ENCODE measurements at places on chromosomes 12 and 14. TPM values are rescaled to one million over a fixed set of nuclear protein-coding genes. Genes with fewer than 3 reads are reported as not detected.
A peak's percentile ranks its signal among the peaks of the same experiment; 100 is the strongest.

- H3K4me1 ChIP-seq: no peaks in the 10 kb centered on the region
- H3K27ac ChIP-seq: no peak overlapping the region
- no peak overlapping the region for H3K4me3 ChIP-seq
- no peaks in the 10 kb centered on the region for H3K36me3 ChIP-seq
- no peak for DNase-seq
- H3K27me3 ChIP-seq: no peaks in the 10 kb centered on the region
Measured at GRCh38 chr12:80581783-80582182, 125.7 kb upstream of the MYF6 start.

GRCh38 chr14:52790011-52790755 is 1.2 kb downstream of the GNPNAT1 start:
- H3K4me1 ChIP-seq: peaks cover 4% of the 10 kb centered on the region
- peaks cover 11% of the 10 kb centered on the region for H3K36me3 ChIP-seq
- no peak overlapping the region for H3K27ac ChIP-seq
- H3K4me3 ChIP-seq: peak overlapping the region; percentile 94
- no peak for DNase-seq
- no peaks in the 10 kb centered on the region for H3K27me3 ChIP-seq

DNA sequence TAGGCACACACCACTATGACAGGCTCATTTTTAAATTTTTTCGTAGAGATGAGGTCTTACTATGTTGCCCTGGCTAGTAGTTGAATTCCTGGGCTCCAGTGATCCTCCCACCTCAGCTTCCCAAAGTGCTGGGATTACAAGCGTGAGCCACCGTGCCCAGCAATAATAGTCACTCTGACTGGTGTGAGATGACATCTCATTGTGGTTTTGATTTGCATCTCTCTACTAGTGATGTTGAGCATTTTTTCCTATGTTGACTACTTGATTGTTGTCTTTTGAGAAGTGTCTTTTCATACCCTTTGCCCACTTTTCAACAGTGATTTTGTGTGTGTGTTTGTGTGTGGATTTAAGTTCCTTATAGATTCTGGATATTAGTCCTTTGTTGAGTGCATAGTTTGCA is 26.3 kb downstream of the ATP2A2 start:
- DNase-seq: no peak
- no peak overlapping the region for H3K4me3 ChIP-seq
- no peak overlapping the region for H3K27ac ChIP-seq
- H3K36me3 ChIP-seq: peaks cover 66% of the 10 kb centered on the region

DNA sequence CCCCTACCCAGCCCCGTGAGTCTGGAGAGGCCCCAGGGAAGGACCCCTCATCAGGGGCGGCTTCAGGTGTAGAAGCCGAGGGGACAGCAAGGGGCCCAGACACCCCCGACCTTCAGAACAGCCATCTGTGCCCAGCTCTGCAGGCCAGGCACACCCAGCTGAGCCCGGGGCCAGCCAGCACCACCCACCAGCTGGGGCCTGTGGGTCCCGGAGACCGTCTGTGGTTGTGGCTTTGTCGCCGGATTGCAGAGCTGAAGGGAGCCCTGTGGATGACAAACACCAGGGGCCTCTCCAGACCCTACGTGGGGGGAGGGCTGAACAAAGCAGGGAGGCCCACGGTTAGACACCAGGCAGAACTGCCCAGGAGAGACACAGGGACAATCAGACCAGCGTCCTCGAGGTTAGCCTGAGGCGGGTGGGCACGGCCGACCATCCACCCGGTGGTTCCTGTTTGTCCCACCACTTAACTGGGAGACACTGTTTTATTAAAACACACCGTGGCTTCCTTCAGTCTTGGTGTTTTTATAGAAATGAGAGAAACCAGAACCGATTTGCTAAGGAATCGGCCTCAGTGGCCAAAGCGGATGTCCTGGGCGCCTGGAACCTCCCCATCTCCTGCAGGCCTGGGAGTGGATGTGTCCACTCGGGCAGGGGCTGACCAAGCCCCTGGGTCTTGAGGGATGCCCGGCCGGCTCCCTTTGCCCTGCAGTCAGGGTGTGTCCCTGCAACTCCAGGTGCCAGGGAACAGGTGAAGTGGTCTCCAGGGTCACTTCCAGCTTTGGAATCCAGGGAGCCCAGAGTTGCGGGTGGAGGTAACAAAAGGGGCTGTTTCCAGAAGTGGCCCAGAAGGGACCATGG is 10.0 kb downstream of the C14orf180 start:
- H3K27ac ChIP-seq: no peak overlapping the region
- no peaks in the 10 kb centered on the region for H3K4me1 ChIP-seq
- H3K36me3 ChIP-seq: no peaks in the 10 kb centered on the region
- DNase-seq: no peak
- H3K27me3 ChIP-seq: no peaks in the 10 kb centered on the region

- no peak for DNase-seq
- H3K4me1 ChIP-seq: no peaks in the 10 kb centered on the region
- H3K27me3 ChIP-seq: no peaks in the 10 kb centered on the region
- no peak overlapping the region for H3K27ac ChIP-seq
- no peak overlapping the region for H3K4me3 ChIP-seq
Measured at GRCh38 chr14:79584679-79585078, 626.6 kb downstream of the DIO2 start.

Gene OTX2
- 193 TPM for total RNA-seq

Gene GLT8D2
- 3.8 TPM for total RNA-seq

Gene SLCO1B1
- total RNA-seq: 0.09 TPM

Gene WNT1
- not detected for total RNA-seq

Data from H9 (cell line).